Activated naive CD8-positive, alpha-beta T cell treated with anti-CD3 and anti-CD28 coated beads, Interleukin-2, amount 10 ng/mL, durations not matched to agents 7 days and 5 days (primary cell): ENCODE measurements at places on chromosomes 11 and 22. TPM values are rescaled to one million over a fixed set of nuclear protein-coding genes. Genes with fewer than 3 reads are reported as not detected.

DNA sequence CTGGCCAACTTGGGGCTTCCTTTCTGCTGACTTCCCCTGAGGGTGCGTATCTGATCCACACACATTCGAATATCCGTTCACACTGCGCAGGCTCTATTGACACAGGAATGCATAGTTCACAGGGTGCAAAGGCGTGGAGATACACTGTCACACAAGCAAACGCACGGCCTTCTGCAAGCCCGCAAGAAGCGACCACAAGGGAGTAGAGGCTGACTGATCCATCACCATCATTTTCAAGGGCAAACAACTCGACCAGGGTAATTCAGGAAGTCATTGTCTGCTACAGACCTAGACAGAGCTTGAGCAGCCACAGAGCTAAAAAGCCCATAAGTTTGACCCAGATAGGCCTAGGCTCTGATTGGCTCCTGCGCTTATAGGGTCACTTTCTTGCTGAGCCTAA is 392.3 kb downstream of the MN1 start:
- no peaks in the 10 kb centered on the region for H3K36me3 ChIP-seq
- H3K27me3 ChIP-seq: peaks cover 2% of the 10 kb centered on the region
- no peak overlapping the region for H3K27ac ChIP-seq
- H3K4me1 ChIP-seq: peaks cover 8% of the 10 kb centered on the region
- no peak overlapping the region for H3K4me3 ChIP-seq
- no peak for DNase-seq

DNA sequence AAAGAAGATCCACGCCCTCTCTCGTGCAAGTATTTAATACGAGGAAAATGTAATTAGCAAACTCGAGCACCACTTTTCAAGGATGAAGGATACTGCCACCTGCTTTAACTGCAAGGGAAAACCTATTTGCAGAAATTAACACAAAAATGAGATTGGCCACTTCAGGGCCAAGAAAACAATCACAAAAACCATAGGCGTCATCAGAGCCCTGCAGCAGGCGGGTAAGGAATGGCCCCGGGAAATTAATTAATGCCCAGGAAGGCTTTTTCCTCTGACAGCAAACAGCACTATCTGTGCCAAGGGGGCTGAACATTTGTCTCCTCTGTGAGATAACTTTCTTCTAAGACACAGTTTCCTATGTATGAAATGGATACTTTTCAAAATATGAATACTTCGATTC is 255.7 kb downstream of the CTTN start:
- no peaks in the 10 kb centered on the region for H3K36me3 ChIP-seq
- peaks cover 6% of the 10 kb centered on the region for H3K27me3 ChIP-seq
- H3K4me3 ChIP-seq: no peak overlapping the region
- no peak for DNase-seq

GRCh38 chr11:23311986-23312940 is 452.0 kb upstream of the CCDC179 start:
- no peaks in the 10 kb centered on the region for H3K36me3 ChIP-seq
- no peaks in the 10 kb centered on the region for H3K4me1 ChIP-seq
- H3K27me3 ChIP-seq: no peaks in the 10 kb centered on the region
- no peak overlapping the region for H3K4me3 ChIP-seq
- DNase-seq: no peak
- no peak overlapping the region for H3K27ac ChIP-seq

- H3K27me3 ChIP-seq: no peaks in the 10 kb centered on the region
- no peaks in the 10 kb centered on the region for H3K36me3 ChIP-seq
- no peak overlapping the region for H3K4me3 ChIP-seq
Measured at GRCh38 chr11:106482917-106483785, 405.7 kb downstream of the AASDHPPT start.

- no peak overlapping the region for H3K27ac ChIP-seq
- peaks cover 4% of the 10 kb centered on the region for H3K36me3 ChIP-seq
- H3K27me3 ChIP-seq: peaks cover 38% of the 10 kb centered on the region
- peaks cover 6% of the 10 kb centered on the region for H3K4me1 ChIP-seq
- no peak overlapping the region for H3K4me3 ChIP-seq
- no peak for DNase-seq
Measured at GRCh38 chr11:33000181-33000580, 15.5 kb upstream of the DEPDC7 start.

DNA sequence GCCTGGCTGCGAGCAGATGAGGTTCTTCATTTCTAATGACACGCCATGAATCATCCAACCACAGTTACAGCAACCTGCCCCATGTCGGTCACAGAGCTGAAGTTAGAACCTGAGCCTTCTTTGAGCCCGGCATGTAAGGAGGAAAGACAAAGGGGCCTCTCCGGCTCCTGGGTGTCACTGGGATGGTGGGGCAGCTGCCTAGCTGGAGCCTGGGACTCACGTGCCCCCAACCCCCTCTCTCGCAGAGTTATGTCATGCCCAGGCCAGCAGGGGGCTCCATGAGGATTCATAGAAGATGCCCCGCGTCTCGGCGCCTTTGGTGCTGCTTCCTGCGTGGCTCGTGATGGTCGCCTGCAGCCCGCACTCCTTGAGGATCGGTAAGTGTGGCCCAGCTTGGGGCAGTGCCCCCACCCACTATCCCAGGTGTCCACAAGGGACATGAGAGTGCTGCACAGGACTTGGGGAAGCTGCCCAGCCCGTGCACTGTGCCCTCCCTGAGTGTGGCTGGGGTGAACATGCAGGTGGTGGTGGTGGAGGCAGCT is 148.5 kb downstream of the GRIK4 start:
- no peak overlapping the region for H3K4me3 ChIP-seq
- no peak overlapping the region for H3K27ac ChIP-seq
- DNase-seq: peak; percentile 35
- no peaks in the 10 kb centered on the region for H3K27me3 ChIP-seq

- no peaks in the 10 kb centered on the region for H3K27me3 ChIP-seq
- no peak overlapping the region for H3K4me3 ChIP-seq
- DNase-seq: no peak
Measured at GRCh38 chr22:20577549-20577975, 70.2 kb downstream of the MED15 start.

- H3K27ac ChIP-seq: no peak overlapping the region
- H3K27me3 ChIP-seq: no peaks in the 10 kb centered on the region
- H3K4me1 ChIP-seq: no peaks in the 10 kb centered on the region
- H3K4me3 ChIP-seq: no peak overlapping the region
- H3K36me3 ChIP-seq: peaks cover 28% of the 10 kb centered on the region
Measured at GRCh38 chr11:74615988-74616387, 23.6 kb downstream of the POLD3 start.

DNA sequence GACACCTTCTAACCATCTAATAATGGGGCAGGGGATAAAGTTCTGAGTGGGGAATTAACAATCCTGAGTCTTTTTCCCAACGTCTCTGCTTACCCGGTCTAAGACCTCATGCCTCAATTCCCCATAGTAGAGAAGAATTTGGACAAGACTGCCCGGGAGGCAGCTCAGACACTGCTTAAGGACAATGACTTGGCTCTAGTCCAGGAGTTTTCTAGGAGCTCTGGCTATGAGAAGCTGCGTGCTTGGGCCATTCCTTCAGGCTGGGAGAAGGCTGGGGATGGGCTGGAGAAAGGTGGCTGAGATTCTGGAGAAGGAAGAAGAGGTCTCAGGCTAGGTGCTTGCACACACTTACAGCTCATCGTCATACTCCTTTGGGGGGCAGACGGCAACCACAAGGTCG is 19.8 kb upstream of the ABCC8 start:
- no peak overlapping the region for H3K27ac ChIP-seq
- peaks cover 4% of the 10 kb centered on the region for H3K27me3 ChIP-seq
- no peaks in the 10 kb centered on the region for H3K36me3 ChIP-seq
- no peak for DNase-seq
- H3K4me1 ChIP-seq: no peaks in the 10 kb centered on the region

DNA sequence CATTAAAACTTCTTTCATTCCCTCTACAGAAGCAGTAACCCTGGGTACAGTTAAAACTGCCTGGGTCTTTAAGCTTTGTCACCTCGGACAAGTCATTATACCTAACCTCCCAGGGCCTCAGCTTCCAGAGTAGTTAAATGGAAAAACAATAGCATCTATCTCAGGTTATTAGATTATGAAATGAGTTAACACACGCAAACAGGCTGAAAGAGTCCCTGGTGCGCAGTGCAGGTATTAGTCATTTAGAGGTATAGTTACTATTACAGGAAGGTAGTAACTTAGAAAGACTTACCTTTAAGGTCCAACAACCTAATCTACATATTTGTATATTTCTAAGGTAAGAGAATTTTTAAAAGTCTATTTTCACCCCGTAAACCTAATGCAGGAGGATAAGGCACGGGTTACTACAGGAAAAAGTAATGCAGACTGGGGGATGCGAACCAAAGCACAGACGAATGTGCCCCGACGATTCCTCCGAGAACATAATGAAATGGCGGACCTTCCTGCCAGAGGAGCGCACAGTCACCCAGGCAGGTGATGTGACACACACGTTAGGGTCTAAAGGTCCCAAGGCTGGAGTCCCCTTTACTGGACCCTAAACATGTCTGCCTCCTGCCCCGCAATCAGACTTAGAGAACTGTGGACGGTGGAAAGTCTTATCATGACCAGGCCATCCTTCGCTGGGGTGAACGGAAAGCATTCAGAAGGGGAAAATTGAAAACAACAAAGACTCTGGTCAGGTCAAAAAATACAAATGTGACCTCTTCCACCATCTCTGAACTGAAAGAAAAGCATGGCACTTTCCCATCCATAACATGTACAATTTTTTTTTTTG is 1.3 kb downstream of the NAP1L4 start:
- H3K27ac ChIP-seq: peak overlapping the region; percentile 98
- H3K4me1 ChIP-seq: peaks cover 15% of the 10 kb centered on the region
- H3K4me3 ChIP-seq: peak overlapping the region; percentile 96
- DNase-seq: peak; percentile 58
- peaks cover 22% of the 10 kb centered on the region for H3K36me3 ChIP-seq

- H3K36me3 ChIP-seq: no peaks in the 10 kb centered on the region
- no peaks in the 10 kb centered on the region for H3K4me1 ChIP-seq
- no peak for DNase-seq
- no peak overlapping the region for H3K4me3 ChIP-seq
Measured at GRCh38 chr11:28983780-28984179, 875.6 kb downstream of the METTL15 start.

DNA sequence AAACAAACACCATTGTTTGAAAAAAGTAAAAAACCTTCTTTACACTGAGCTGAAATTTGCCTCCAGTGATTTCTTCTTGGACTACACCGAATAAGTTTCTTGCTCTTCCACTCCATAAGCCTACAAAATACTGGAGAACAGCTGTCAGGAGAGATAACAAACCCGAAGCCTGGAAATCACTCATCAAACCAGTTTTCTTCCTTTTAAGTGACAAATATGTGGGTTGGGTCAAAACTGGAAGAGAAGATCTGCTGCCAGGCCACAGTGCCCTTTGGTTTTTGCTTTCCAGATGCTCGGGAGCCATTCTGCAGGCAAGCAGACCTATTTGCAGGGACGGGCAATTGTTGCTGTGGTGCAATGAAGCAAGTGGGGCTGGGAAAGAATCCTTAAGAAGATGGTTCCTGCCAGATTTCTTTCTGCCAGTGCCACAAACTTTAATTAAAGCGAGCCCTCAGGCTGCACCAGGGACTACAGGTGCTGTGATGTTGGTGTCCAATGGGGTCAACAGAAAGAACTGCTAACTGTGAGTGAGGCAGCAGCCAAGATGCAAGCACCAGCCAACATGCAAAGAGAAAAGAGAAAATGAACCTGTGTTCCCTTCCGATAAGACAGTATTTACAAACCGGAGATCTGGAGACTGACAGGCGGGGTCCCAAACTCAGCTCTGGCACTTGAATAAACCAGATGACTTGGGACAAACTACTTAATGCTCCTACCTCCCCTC is 44.8 kb upstream of the SMCO4 start:
- no peak overlapping the region for H3K27ac ChIP-seq
- no peaks in the 10 kb centered on the region for H3K36me3 ChIP-seq
- peaks cover 8% of the 10 kb centered on the region for H3K27me3 ChIP-seq
- peaks cover 2% of the 10 kb centered on the region for H3K4me1 ChIP-seq

GRCh38 chr11:1307998-1308742 is 1.3 kb downstream of the TOLLIP start:
- H3K27ac ChIP-seq: peak overlapping the region; percentile 62
- peaks cover 6% of the 10 kb centered on the region for H3K27me3 ChIP-seq
- peak overlapping the region; percentile 61 for H3K4me3 ChIP-seq
- no peak for DNase-seq
- peaks cover 29% of the 10 kb centered on the region for H3K4me1 ChIP-seq
- peaks cover 5% of the 10 kb centered on the region for H3K36me3 ChIP-seq

CFAP300 gene
- not detected for total RNA-seq

CD3G gene
- total RNA-seq: 212 TPM

GAS2 gene
- 2.4 TPM for total RNA-seq

DAGLA gene
- total RNA-seq: 0.14 TPM

SCGB1D4 gene
- total RNA-seq: not detected

TENM4 gene
- not detected for total RNA-seq

AP5B1 gene
- total RNA-seq: 27.9 TPM
